Fibroblast of skin of right quadriceps (primary cell): ENCODE measurements at places on chromosomes 1 and 21.

GRCh38 chr1:117120774-117121588, 568 bp downstream of the TRIM45 start:
- DNase-seq = no peak

GRCh38 chr1:145988773-145989172, 7.6 kb downstream of the TXNIP start:
- DNase-seq = no peak

DNA sequence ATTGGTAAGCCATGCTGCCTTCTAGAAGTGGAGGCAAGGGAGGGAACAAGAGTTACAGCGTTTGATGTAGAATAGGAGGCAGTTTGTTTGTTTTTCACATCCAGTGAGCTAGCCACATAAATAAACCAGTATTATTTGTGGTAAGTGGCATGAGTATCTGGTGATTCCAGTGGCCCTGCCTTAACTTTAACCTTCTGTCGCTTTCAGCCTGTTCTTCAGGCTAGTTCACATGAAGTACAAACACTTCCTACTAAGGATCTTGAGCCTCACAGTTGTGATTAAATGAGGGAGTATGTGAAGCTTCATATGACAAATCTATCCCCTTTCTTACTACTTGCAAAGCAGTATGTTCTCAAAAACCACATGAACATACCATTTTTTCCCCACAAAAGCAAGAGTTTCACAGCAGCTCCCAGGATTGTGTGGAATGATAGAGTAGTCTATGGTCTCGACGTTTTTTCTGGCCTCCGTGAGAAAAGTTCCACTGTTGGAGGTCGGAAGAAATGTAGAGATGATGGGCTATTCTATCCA, 59.5 kb downstream of the PHACTR4 start:
- DNase-seq = no peak

GRCh38 chr1:208980605-208981004, 602.9 kb upstream of the CAMK1G start:
- DNase-seq = no peak

DNA sequence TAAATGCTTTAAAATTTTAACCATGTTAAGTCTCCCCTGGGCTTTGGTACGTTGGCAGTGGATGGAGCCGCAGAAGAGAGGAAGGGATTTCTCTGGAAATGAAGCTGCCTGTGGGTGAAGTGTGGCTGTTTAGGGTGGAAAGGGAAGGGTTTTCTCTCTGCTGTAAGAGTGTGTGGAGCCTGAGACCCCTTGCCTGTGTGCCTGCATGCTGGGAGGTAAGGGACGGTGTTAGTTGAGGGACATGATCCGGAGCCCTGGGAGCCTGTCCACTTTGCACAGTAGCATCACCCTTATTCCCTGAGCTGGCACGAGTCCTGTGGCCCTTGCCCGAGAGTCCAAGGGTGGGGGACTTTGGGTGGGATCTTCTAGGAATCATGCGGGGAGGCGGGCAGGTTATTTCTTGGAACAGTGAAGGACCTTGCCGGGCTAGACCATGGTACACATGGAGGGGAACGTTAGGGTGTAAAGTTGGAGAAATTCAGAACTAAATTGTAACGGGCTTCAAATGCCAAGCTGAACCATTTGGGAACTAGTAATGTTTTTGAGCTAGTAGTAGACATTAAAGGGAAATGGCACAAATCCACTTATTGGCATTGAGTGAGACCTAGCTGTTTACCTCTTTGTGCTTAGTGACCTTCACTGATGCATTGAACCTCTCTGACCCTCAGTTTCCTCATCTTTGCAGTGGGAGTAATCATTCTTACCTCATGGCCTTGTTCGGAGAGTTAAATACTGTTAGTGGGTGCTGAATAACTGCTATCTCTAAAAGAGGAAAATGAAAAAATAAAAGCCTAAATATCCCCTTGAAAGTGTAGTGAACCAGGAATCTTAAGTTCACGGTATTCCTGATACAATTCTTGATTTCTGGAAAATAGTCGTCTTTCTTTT, 3.5 kb downstream of the GALNT2 start:
- DNase-seq = no peak

DNA sequence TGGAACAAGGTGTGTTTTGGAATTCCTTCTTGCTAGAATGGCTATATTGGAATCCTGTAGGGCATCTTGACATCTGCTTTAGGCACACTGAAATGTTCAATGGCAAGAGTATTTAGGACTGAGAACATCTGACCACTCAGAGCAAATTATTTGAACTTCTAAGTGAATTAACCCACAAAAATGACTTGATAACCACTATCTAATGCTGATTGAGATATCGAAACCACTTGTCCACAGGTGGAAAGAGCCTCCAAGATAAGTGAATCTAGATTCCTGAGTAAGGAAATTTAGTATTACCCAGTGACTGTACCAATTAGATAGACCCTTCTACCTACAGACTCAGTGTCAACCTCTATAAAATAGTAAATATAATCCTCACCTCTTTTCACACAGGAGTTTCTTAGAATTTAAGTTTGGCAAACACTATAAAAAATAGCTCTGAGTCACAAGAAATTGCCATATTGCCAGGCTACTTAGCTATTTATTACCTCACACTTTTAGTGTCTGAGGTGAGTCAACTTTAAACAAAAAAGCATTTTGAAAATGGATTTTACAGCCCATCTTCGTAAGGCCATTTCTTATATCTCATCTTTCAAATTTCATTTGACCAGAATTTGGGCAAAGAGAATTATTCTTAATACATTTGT, 421.8 kb downstream of the PTBP2 start:
- peak; percentile 15 for DNase-seq

DNA sequence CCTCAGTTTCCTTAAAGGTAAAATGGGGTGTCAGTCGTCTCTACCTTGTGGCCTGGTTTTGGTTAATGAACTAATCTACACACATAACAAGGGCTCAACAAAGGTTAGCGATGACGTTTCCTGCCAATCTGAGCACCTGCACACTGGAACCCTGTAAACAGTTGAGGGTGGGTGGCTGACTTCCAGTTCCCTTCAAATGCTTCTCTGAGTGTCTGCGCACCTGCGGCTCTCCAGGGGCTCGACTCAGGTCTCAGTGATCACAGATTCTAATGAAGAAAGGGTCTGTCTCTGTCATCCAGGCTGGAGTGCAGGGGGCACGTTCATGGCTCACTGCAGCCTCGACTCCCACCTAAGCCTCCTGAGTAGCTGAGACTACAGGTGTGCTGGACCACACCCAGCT, 3.3 kb upstream of the AGPAT3 start:
- no peak for DNase-seq

DNA sequence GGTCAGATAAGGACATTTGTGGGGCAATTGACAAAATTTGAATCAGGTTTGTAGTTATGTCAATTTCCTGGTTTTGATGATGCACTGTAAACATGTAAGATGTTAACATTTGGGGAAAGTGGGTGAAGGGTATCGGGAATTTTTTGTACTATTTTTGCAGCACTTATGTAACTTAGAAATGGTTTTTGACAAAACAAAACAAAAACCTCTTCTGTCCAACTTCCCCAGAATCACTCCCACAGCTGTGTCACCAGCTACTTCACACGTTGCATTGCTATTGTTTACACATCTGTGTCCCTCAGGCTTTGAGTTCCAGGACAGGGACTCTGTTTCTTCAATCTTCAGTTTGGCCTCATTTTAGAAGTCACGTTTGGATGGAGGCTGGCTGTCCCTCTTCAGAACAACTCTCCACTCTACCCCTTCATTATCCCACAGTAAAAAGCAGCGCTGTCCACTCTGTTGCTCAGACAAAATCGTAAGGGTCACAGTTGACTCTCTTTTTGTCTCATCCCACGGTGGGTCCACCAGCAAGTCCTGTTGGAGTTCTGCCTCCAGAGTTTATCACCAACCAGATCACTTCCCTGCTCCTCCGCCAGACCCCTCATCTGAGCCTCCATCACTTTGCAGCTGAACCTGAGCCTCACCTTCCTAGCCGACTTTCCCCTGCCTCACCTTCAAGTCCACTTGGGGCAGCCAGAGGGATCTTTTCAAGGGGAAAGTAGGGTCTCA, 63.2 kb downstream of the NENF start:
- DNase-seq = no peak

GRCh38 chr1:161131523-161132409, 701 bp downstream of the DEDD start:
- DNase-seq = no peak

DNA sequence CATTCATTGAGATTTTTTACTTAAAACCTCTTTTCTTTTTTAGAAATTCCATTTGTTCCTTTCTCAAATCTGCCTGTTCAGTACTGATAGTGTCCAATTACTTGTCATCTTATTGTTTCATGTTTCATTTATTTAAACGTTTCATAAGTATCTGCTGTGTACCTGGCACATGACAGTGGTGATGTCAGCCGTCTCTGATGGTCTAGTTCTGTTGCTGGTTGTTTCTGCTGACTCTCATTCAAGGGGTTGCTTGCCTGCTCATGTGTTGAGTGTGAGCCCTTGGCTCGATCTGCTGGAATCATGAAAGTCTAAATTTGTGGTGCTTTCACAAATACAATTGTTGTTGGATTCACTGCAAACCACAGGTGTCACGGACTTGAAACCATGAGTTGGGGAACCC, 25.5 kb upstream of the C2CD2 start:
- DNase-seq = no peak

DNA sequence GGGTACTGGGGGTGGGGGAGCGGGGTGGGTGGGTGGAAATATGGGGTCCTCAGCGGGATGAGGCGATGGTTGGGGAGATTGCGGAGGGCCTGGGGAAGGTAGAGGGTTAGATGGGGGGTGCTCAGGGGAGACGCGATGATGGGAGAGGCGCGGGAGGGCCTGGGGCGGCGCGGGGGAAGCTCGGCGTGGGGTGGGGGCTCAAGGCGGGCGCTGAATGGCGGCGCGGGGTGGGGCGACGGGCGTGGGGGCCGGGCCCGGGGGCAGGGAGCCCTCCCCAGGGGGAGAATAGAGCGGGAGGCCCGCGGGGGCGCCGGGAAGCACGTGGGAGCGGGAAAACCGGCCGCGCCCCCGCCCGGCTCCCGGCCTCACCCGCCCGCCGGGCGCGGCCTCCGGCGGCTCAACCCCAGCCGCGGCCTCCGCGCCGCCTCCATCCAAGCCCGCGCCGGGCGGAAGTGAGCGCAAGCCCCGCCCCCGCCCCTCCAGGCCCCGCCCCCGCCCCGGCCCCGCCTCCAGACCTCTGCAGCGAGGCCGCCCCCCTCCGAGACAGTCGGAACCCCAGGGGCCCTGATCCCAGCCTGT, at the start of gene FAAP20:
TSS of gene FAAP20 (minus strand) at position 454 of the 579 bp plus-strand sequence. CDS start at position 431, 23 bp downstream.
- peak; percentile 74 for DNase-seq

DNA sequence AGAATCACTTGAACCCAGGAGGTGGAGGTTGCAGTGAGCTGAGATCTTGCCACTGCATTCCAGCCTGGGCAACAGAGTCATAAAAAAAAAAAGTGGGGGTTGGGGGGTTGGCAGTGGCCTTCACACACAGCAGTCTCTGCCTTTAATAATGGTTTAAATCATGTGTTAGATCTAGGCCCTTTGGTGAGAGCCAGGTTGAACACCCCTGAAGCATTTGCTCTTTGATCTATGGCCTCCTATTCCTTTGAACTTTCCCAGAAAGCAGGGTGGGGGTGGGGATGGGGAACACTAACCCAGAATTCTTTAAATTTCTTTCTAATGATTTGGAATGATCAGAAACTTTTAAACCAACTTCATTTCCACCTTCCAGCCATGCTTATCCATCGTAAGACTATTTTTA, 313.0 kb downstream of the KIF26B start:
- DNase-seq = no peak

GRCh38 chr1:57218487-57219079, 205.3 kb downstream of the DAB1 start:
- DNase-seq = peak; percentile 9

GRCh38 chr1:156075162-156075561, 7.1 kb downstream of the MEX3A start:
- DNase-seq = no peak

DNA sequence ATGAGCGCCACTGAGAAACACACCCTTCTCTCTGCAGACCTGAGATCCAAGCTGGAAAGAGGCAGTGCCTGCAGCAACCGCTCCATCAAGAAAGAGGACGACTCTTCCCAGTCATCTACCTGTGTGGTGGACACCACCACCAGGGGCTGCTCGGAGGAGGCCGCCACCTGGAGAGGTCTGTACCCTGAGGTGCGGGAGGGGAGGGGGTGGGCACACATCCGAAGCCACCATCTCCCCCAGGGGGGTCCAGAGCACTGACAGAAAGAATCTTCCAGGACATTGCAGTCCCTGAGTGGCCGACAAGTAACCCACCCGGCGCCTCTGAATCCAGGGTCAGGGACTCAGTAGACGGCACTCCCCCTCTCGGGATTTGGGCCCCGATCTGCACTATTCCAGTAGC, 23.0 kb downstream of the TMEM201 start:
- DNase-seq = no peak

- DNase-seq = no peak
Observed at GRCh38 chr1:42877380-42877779, 31.0 kb downstream of the ZNF691 start.

- DNase-seq = no peak
Observed at GRCh38 chr1:11456965-11457364, 22.0 kb upstream of the DISP3 start.

DNA sequence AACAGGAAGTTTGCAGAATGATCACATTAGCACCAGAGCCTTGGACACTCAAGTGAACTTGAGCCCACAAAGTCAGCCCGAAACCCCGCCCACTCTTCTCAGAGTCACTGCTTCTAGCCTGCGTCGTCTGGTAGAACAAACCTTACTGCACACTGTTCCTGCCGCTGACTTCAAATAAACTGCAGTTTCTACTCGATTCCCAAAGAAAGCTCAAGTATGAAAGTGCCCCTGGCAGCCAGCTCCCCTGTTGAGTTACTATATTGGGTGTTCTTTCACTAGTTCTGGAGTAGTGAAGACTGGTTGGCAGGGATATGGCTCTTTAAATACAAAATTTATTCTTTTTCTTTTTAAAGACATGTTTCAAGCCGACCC, 164.7 kb downstream of the GALNT2 start:
- DNase-seq = peak; percentile 9

- no peak for DNase-seq
Observed at GRCh38 chr1:212977781-212978645, 27.7 kb downstream of the VASH2 start.

GRCh38 chr1:50414853-50415234, 8.4 kb downstream of the DMRTA2 start:
- DNase-seq = no peak

DNA sequence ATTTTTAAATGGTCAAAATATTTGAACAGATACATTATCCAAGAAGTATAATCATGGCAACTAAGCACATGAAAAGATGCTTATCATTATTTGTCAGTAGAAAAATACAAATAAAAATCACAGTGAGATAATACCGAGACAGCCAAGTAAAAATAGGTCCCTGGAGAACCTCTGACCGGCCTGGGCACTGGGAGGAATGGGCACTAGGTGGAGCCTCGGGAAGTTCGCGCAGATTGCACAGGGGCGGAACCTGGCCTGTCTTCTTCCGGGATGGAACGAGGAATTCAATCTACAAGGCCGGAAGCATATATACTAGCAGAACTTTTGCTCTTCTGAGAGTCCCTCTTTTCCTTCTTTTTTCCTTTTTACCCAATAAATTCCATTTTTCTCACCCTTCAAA, 148.5 kb upstream of the CHRM3 start:
- DNase-seq = no peak

- DNase-seq = peak; percentile 89
Observed at GRCh38 chr1:36224537-36225282, 467 bp downstream of the THRAP3 start.

GRCh38 chr1:8746554-8746953, 70.9 kb downstream of the RERE start:
- peak; percentile 31 for DNase-seq

- DNase-seq = no peak
Observed at GRCh38 chr1:110250008-110250407, 39.9 kb downstream of the KCNC4 start.
